ENCODE measurements at places on chromosomes 12 and 14.

GRCh38 chr12:52011602-52012214, 5.0 kb downstream of the TAMALIN start:
- DNase-seq: no peak

GRCh38 chr12:77151030-77151429, 85.7 kb upstream of the E2F7 start:
- no peak for DNase-seq

GRCh38 chr14:102666635-102667034, 74.2 kb downstream of the RCOR1 start:
- DNase-seq: no peak

DNA sequence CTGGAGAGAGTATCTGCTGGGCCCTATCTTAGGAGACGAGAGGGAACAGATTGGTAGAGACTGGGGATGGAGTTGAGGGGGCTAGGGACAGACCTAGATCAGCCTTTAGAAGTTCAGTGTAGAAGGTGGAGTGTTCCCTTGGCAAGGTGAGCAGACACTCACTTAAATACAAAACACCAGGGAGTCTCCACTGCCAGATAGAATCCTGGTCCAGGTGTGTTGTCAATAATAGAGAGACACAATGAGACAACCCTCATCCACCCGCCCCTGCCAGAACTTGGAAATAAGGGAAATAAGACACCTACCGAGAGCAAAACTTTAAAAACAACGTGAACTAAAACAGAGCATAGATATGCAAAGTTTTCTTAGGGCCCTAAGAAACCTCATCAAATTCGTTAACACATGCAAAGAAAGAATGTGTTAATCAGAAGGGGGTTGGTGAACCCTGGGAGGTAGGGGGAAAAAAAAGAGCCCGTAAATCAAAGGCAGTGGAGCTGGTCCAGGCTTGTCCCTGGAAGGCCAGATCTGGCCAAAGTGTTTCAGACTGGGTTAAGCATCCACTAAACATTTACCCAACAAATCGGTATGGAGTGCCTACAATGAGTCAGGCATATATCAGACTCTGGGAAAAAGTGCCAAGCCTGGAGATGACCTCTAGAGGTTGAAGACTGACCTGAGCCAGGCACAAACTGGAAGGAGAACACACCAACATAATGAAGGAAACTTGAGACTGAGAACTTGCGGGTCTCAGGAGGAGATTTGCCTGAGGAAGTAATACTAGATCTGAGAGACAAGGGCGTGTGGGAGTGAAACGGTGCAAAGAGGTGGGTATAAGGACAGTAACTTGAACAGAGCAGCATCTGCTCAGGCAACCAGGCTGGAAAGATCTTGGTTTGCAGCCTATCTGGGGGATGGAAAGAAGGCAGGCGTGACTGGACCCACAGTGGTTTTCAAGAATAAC, 37.0 kb upstream of the OTX2 start:
- DNase-seq: no peak

DNA sequence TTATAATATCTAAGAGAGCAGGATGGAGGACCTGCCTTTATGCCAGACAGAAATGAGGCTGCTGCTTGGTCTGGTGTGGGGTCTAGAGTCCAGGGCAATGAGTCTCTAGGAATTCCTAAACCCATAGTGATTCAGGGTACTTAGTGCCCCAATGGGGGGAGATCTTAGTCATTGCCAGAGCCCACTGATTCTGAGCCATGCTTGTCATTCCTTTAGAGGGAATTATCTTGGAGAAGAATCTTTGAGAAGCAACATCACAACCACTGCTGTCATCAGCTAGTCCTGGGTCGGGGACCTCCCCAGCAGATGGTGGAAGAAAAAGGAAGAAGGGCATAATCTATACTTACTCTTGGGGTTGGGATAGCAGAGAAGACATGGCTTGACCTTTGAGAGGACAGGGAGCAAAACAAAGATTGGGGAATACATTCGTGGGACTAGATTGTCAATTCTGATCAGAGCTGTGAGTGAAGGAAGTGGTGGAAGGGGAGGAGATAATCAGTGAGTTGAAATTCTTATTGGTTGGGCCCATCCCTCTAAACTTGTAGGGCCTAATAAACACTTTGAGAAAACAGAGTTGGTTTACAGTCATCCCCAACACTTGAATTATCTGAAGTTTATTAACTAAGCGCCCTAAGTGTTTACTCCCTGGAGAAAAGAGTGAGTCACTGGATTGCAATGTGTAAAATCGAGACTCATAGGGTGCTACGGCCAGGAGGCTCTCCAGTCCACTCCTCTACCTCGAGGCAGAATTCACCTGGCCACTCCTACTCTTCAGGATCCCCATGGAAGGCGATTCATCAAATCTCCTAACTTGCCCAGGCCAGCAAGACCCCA, 3.0 kb upstream of the KRT3 start:
- DNase-seq: peak; percentile 25

DNA sequence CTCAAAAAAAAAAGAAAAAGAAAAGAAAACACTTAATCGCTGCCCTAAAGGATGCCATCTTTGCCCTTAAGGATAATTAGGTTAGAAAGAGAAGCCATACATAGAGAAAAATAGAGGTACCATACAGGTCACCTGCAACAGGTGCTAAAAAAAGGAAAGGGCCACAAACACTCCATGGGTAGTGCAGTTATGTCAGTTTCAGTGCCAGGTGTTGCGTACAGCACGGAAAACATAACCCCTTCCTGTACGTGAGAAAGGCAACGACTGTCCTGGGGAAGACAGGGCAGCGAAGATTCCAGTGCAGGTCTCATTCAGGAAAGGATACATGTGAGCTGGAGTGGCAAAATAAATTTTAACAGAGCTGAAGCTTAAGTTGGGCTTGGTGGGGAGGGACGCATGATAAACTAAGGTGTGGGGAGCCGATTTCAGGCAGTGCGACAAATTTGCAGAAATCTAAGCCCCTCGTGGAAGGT, 553 bp upstream of the DAZAP2 start:
- no peak for DNase-seq
